Stimulated activated CD4-positive, alpha-beta T cell treated with anti-CD3 and anti-CD28 coated beads, Interleukin-2, amount 100 ng/mL, for 4 hours (primary cell): ENCODE measurements at places on chromosomes 16 and 17.

- no peak for DNase-seq
Measured at GRCh38 chr17:78375401-78376151, 2.9 kb upstream of the PGS1 start.

- no peak for DNase-seq
Measured at GRCh38 chr17:43359469-43360110, 39.2 kb upstream of the ARL4D start.

DNA sequence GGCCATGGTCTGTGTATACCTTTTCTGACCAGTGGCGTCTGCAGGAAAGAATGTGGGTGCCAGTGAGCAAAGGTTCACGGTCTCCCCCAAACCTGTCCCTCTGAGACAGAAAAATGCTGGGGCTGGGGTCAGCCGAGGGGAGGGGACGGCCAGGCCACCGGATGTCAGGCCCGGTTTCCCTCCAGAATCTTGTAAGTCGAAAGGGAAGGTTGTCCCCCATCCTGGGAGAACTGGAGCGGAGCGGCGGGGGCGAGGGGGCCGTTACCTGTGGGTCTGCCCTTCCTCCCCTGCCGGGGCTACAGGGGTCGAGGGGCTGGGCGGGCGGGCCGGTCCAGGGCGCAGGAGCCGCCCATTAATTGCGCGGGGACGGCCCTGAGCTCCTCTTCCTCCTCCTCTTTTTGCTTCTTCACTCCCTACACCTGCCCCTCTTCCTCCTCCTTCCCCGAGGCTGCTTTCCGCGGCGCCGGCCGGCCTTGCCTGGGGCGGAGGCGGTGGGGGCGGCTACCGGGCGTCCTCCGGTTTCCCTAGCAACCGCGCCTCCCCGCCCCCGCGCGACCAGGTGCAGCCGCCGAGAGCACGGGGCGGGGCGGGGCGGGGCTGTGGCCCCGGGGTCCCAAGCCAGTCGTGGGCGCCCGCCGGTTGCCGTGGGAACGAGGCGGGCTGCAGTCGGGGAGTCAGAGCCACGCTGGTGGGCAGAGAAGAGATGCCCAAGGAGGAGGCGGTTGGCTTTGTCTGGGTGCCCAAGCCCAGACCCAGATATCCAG is at the start of gene MARCHF10:
Gene MARCHF10 (minus strand): TSS at position 503 of the 764 bp plus-strand sequence. CDS start 6,579 bp downstream, outside the sequence.
- DNase-seq, result peak; percentile 62

GRCh38 chr17:83005639-83006038 is 73.8 kb upstream of the METRNL start:
- no peak for DNase-seq

DNA sequence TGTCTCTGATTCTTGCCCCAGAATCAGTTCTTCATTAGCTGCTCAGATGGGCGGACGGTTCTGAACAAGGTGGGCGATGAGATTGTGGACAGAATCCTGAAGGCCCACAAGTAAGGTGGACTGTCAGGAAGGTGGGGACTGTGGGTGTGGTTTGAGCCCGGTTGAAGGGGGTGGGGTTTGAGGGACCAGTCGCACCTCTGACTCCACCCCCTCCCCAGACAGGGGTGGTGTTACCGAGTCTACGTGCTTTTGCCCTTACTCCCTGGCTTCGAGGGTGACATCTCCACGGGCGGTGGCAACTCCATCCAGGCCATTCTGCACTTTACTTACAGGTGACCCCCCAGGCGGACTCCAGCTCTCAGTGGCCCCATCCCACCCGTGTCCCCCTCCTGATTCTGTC is 11.3 kb downstream of the PLD2 start:
- DNase-seq, result no peak

DNA sequence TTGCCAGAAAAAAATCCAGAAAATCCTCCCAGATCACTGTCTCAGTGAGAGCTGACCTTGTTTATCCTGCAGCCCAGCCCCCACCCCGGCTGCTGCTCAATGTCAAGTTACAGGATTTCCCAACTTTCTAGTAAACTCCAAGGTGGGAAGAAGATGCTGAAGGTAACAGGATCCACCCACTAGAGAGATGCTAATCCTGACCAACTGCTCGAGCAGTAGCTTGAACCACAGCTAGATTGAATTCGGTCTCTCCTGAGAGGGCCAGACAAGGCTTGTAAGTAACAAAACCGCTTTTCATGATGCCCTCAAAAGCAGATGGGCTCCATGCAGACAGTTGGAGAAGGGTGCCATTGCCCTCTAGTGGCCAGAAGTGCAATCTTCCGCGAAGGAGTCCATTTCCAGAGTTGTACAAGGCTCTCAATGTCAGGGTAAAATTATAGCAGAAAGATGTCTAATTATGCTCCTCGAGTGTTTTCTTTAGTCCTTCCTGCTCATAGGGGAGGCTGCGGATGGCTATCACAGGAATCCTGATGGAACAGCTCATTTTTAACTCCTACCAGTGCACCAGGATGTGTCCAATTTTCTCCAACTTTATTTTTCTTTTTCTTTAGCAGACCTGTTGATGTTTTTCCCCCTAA is 3.9 kb downstream of the CDH11 start:
- DNase-seq, result no peak

DNA sequence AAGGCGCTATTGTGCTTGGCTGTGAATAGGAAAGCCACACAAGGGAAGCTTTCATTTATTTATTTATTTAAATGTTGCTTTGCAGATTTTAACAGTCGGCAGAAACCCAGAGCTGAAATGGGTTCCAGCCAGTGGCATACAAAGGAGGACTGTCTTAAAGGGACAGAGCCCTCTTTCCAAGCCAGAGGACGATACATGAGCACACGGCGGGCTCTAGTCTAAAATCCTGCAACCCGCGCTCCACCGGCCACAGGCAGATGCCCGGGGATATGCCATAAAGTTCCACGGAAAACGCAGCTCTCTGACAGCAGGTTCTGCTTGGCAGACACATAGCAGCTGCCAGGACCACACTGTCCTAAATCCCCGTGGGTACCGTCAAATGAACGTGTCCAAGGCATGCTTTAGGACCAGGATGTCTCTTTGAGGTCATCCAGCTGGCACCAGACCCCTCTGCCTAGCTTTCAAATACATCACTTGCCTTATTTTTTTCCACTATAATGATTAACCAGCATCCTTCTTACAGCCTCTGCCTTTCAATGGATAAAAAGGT is 64.6 kb downstream of the CYTH1 start:
- no peak for DNase-seq

DNA sequence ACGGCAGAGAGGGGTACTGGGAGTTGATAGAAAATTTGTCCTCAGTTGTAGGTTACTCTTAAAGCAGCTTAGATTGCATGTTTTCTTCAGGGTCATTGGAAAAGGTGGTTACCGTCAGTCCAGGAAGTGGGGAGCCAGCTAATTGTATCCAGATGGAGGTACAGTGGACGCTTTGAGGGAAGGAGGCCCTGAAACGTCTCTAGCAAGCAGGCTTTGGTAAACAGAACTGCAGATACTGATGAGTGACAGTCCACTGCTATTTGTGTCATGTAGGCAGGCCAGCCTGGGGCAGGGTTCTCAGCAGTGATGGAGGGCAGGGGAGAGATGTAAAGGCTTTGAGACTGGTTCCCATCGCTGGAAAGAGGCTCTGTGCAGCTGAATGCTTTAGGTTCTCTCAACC is 30.2 kb upstream of the ST6GALNAC1 start:
- DNase-seq, result no peak

DNA sequence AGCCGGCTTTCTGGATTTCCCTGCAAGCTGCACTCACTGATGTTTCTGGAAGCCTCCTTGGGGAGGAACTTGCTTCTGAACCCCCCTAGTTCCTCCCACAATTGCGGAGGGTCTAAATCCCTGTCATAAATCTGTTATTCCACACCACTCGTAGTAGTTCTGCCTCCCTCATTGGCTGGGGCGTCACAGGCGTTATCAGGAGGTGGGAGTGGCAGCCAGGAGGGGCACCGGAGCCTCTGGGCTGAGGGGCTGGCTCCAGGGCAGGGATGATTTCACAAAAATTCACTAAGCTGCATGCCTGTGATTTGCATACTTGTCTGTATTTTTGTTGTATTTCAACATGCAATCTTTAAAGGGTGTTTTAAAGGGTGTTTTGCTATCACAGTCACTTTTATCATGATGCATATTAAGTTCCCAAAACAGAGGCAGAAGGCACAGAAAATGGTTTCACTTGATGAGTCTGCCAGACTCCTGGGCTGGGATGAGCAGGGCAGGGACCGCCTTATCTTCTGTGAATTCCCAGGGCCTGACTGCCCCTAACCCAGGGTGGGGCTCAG is 176.2 kb upstream of the FOXF1 start:
- DNase-seq, result no peak

DNA sequence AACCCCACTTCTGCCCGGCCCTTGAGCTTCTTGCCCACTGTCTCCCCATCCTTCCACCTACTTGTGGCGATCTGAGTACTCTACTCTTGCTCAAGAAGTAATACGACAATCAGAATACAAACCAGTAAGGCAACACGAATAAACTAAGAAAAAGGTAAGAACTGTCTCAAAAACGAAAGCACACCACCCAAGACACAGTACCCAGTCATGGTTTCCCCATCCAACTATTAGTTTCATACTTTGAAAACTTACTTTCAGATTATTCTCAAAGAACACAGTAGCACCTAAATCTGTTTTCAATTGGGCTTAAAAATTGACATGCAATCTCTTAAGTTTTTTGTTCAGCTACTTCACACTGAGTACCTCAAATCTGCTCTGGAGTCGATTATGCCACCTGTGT is 13.9 kb downstream of the GINS2 start:
- DNase-seq, result no peak

DNA sequence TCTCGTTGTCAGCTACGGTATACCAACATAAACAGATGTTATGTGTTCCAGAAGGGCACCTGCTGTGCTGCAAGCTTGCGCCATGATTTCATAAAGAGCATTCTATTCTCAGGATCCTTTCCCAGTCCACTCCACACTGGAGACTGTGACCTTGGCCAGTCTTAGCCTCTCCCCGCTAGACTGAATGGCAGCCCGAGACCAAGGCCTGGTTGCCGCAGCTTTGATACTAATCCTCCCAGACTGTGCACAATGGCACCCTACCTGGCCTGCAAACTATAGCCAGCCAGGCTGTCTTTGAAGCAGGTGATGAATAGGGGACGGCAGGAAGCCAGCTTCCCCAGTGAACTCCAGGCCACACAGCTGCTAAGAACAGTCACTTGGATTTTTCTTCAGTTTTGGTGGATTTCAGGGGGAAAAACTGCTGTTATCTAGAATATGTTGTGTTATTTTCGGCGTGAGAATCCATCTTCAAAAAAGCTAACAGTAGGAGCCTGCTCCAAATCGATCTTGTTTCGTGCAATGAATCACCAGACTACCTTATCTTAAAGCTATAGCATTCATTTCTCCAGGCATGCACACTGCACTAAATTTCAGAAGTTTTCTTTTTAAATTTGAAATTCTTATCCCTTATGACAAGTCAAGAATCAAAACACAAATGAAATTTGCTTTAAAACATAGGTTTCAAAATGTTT is 289.0 kb downstream of the CEP112 start:
- DNase-seq, result no peak

DNA sequence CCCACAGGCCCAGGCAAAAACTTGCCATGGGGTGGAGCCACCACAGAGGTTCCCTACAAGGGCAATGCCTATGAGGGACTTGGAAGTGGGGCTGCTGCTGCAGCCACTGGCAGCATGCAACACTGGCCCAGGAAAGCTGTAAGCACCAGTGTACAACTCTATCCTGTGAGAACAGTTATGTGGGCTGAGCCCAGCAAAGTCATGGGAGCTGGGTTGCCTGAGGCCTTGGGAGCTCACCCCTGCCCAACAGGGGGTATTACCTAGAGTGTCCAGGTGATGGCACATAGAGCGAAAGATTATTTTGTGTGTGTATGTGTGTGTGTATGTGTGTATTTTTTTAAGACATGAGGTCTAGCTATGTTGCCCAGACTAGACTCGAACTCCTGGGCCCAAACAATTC is 57.0 kb downstream of the TANC2 start:
- DNase-seq, result no peak

DNA sequence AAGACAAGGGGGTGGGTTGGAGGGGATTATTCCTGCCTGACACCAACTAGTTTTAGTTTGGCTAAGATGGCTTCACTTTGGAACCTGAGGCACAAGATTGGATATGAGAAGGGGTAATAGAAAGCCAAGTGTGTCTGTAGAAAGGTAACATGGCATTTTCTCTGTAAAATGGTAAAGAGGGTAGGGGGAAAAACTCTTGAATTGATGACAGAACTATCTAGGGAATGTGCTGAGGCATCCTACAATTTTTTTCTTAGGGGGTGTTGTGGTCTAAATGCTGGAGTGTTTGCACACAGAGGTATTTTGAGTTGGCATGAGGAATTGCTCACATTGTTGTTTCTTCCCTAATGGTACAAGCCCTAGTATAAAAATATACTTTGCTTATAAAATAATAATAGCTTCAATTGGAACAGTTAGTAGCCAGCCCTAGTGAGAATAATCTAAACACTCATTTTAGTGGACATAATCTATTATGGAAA is 25.8 kb downstream of the YPEL2 start:
- no peak for DNase-seq
